Fibroblast of villous mesenchyme (primary cell): ENCODE measurements at places on chromosomes 3 and 15. TPM values are rescaled to one million over a fixed set of nuclear protein-coding genes. Genes with fewer than 3 reads are reported as not detected.

- peak; percentile 42 for DNase-seq
Observed at GRCh38 chr15:44009038-44009437, 182.2 kb downstream of the WDR76 start.

DNA sequence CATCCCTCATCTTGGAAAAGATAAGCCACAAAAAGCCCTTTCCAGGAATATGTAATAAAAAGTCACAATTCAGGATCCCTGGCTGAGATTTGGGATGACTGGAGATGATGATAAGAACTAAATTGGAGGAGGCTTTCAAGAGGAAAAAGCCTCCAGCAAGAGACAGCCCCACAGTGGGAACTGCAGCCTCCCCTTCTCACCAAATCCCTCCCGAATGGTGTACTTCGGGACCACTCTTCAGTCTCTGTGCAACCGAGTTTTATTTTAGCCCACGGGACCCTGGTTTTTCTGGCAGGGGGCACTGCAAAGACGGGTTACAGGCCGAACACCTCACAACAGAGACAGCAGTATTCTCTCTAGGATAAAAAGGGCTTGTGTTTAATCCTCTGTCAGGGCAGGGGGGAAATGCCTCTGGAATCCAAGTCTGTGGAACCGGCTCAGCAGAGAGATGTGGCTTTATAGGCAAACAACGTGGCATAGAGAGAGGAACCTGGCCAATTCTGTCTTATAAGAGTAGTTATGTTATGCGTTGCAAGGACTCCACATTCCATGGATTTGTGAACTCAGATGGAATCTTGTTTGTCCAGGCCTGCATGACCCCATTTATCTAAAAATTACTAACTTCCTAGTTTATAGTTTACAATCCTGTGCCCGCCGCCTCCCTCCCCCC lies 1.2 kb upstream of the LMCD1 start:
- DNase-seq: peak; percentile 93

DNA sequence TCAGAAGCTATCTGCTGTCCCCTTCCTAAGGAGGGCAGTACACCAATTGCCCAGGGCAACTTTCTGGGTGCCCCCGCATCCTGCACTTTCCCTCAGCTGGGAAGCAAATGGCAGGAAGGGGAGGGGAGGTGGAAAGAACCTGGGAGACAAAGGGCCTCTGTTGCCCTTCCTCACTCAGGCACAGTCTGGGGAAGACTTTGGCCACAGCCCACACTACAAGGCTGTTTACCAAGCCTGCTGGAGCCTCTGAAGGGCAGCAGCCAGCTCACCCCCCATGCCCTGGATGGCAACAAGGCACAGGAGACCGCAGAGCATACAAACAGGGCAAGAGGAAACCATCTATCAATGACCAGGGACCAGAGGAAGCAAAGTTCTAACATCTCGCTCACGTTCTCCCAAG lies 42.4 kb downstream of the ARRDC4 start:
- DNase-seq: no peak

DYNLT2B gene
- total RNA-seq: 6.9 and 7.1 TPM in 2 replicates

DNA sequence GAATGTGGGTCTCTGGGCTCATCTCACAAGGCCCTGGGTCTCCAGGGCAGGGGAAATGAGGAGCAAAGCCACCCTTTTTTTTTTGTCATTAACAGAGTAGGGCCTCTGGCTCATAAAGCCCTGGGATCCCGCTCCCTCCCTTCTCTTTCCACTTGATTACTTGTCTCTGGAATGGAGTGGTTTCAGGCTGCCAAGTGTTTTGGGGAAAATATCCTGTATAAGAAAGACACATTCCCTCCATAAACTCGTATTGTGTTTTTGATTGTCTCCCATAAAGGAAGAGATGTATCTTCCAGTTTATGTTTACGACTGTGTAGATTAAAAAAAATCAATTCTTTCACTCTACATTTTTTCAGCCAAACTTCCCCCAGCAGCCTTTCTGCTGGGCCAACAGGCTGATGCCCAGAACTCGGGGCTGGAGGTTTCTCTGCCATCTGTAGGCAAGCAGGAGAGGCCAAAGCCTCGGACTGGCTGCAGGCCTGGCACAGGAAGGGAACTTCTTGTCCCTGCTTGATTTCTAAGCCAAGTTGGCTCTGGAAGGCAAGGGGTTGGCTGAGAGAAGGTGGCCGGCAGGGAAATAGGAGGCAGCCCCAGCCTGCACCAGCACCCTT lies 49.4 kb upstream of the INSYN1 start:
- DNase-seq: no peak

DNA sequence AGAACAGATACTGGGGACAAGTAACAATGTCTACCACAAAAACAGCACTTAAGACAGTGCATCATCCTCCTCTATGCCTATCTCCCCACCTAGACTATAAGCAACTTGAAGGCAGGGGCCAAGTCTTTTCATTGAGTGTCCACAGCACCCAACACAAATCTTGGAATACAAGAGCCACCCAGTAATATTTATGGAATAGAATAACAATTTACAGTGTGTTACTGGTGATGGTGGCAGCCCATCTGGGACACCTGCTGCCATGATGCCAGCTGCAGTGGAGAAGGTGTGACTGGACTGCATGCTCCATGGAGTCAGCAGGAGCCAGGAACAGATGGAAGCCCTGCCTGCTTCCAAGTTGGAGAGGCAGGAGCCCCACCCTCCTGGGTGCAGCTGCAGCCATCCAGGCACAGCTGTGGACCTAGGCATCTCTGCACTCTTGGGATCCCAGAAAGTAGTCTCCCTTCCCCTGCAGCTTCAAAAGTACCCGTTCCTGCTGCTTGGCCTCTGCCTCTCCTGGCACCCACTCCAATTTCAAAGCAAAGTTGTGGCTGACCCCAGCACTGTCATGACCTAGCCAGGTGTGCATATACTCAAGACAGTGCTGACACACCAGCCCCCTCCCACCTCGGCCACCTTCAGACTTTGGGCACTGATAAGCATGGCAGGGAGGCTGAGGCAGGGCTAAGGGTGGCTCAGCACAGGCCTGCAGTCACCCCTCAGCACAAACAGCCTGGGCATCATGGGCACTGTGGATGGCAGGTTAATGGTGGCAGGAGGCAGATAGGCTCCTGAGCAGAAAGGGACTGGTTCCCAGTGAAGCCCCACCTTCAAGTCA lies 94.5 kb downstream of the TPRA1 start:
- DNase-seq: no peak

DNA sequence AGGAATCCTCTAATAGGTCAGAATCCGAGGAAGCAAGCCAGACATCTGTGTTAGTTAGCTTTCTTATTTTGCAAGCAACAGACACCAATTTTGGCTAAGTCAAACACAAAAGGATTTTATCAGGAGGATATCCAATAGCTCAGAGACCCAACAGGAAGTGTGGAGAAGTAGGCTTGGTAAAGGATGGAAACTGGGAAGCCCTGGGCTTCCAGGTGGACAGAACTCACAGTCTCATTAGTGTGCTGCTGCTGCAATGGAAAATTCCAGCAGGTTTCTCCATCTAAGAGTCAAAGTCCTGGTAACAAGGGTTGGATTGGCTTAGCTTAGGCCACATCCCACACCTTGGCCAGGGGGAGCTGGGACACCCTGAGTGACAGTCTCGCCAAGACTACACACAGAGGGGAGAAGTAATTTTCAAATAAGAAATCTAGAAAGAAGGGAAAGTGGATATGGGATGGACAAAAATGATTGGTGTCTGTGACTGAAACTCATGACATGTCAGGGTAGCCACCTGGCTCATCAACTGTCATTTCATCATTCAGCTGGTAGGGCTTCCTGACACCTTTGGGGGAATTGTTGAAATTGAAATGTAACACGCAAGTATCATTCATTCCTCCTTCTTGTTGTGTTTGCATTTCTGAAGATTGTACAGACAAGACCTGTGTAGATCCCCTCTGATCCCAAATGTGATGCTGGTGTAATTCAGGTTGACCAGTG lies 158.6 kb downstream of the THSD4 start:
- DNase-seq: no peak

DNA sequence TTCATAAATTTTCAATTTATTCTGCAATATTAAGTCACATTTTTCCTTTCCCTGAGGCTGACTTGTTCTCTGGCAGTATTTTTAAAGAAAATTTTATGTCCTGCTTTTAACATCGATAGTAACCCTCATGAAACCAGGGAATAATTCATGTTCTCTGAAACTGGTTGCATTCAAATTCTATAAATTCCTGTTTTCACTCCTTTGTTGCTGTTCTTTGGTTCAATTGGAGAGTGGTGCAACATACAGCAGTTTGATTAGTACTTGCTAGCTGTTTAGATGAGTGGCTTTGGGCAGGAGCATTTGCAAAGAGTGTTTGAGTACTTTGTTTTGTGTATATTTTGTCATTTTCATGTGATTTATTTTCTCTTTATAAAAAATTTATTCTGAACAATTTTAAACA lies 19.2 kb downstream of the ZIC1 start:
- no peak for DNase-seq

- DNase-seq: no peak
Observed at GRCh38 chr3:10411598-10412332, 90.9 kb upstream of the SEC13 start.

ZMYND10 gene
- 0.97 and 1.3 TPM in 2 replicates for total RNA-seq

CNTN4 gene
- 6.9 and 9.0 TPM in 2 replicates for total RNA-seq

CCR5 gene
- under 0.01 TPM in 1 of 2 replicates, not detected in the other for total RNA-seq

DNA sequence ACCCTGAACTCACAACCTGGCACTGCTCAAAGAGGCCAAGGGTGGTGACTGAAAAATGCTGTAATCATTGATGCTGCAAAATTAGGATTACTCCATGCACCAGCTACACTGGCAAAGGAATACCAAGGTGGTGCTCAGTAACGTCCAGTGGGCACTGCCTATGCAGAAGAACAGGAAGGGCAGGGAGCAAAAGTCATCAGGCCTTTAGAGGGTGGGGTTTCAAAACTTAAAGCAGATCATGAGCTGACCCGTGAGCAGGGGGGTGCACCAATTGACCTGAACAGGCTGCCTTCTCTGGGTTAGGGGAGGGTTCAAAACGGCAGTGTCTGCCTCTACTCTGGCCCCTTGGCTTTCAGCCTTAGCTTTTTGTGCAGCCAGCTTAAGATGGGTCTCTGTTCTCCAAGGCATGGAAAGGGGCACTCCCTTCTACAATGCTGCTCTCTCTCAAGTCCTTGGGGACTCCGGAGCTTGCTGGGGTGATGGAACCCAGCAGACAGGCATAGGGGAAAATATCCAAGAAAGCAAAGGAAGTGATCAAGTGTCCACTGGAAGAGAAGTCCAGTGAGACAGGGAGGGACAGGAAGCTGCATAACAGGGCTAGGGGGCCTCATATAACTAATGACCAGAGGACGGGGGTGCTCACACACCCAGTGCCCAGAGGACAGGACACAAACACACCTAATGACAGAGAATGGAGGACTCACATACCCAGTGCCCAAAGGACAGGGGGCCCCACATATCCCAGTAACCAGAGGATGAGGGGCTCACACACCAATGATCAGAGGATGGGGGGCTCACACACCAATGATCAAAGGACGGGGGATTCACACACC lies 11.4 kb downstream of the RAB6B start:
- DNase-seq: no peak

- no peak for DNase-seq
Observed at GRCh38 chr15:78620021-78620526, 722 bp downstream of the CHRNA3 start.

STRC gene
- not detected in 2 replicates for total RNA-seq

UACA gene
- total RNA-seq: 160 TPM in 2 replicates

- peak; percentile 48 for DNase-seq
Observed at GRCh38 chr3:191136347-191136746, 62.7 kb upstream of the OSTN start.

DNA sequence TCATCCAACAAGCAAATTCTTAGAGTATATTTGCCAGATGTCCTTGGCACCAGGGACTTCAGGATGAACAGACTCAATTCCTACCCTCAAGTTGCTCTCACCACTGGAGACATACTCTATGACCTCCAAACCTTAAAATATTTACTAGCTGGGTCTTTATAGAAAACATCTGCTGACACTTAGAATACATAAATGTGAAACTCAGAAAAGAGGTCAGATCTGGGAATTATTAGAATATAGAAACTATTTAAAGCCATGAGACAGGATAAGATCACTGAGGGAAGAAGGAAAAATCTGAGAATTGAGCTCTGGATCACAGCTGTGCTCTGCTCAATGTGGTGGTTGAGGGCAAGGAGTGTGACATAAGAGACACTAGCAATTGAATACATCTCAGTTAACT lies 695.4 kb upstream of the UBE2E2 start:
- DNase-seq: no peak

DNA sequence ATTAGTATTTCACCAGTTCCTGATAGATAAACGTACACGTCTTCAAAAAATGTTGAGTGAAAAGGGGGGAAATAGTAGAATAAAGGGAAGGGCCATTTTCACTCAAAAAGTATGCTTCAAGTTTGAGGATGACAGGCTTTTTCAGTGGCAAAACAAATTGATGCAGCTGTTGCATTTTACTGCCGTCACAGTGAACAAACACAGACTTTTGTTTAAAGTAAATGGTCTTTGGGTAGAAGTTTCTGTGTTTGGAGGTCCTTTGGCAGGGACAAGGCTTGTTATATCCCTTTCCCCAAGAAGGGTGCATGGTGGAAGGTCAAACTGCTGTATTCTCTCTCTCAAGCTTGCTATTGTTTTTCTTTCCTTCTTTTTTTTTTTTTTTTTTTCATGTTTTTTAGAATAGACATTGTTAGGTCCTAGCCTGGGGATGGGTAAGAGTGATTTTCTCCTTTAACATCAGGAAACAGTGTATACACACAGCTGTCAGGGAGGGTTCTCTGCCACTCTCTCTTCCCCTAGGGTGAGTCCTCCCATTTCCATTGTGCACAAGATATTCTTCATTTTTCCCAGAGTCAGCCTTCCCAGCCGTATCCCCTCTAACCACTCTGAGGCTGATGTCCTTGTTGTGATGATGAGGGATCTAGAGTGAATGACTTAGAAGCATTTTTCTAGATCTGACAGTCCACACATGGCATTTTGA lies 6.6 kb upstream of the SUCNR1 start:
- peak; percentile 34 for DNase-seq

DNA sequence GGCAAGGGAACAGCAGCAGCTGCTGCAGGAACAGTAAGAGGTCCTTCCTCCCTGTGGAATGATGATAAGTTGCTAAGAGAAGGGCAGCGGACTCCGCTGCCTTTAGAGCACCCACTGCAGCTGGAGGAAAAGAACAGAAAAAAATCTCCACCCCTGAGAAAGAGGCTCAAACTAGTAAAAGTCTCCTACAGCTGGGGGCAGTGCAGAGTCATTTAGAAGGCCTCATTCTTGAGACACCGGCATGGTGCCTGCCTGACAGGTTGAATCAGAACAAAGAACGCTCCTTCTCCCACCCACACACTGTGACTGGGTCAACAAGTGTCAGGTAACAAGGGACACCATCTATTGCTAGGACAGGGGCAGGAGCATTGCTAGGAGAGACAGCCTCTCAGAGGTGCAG lies 188.4 kb downstream of the ABHD5 start:
- DNase-seq: no peak

DZIP1L gene
- 51.5 and 52.7 TPM in 2 replicates for total RNA-seq

GPR27 gene
- not detected in 2 replicates for total RNA-seq

GRCh38 chr3:130779486-130779885 lies 32.9 kb upstream of the PIK3R4 start:
- DNase-seq: no peak

- no peak for DNase-seq
Observed at GRCh38 chr3:9185701-9186100, 63.7 kb downstream of the SRGAP3 start.
